ENCODE measurements at places on chromosomes 4 and X.

GRCh38 chrX:79366873-79367749, at the start of gene ITM2A:
Gene ITM2A (minus strand): TSS chrX:79367334. CDS start chrX:79367215, 119 bp downstream.
- DNase-seq: no peak

- DNase-seq: no peak
Measured at GRCh38 chr4:85228264-85228663, 246.7 kb upstream of the ARHGAP24 start.

- DNase-seq: no peak
Measured at GRCh38 chr4:32249040-32249439, 1528.9 kb downstream of the PCDH7 start.

DNA sequence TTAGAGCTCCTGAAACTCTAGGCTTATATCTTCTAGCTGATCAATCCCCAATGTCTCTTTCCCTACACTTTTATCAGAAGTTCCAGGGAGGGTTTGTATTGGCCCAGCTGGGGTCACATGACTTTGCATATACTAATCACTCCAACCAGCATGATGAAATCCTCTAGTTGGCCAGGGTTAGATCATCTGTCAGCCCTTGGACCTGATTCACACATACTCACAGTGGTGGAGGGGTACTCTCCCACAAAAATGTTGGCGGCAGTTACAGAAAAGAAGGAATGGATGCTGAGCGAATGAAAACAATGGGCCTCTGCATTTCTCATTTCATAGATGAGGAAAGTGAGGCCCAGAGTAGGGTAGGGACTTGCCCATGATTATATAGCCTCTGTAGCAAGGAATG, 151.1 kb downstream of the PJA1 start:
- DNase-seq: no peak

GRCh38 chr4:165621983-165622382, 243.2 kb downstream of the CPE start:
- no peak for DNase-seq

DNA sequence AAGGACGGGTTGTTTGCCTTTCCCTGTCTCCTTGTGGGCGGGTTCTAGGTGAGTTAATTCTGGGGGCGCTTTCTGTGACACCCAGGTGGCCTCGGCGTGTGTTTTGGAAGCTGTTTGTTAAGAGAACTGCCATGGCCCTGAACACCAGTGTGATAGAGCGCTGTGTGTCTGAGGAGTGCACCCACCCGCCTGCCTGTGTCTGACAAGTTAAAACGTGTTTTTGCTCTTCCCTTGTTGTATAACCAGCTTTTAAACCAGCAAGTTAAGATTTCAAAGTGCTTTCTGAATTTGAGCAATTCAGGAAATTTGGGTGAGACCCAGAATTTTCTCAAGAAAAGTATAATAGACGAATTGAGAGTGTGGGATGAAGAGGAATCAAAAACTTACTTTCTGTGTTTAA, 55.2 kb upstream of the HGFAC start:
- no peak for DNase-seq

- DNase-seq: no peak
Measured at GRCh38 chrX:40065296-40066046, 32.3 kb downstream of the BCOR start.

DNA sequence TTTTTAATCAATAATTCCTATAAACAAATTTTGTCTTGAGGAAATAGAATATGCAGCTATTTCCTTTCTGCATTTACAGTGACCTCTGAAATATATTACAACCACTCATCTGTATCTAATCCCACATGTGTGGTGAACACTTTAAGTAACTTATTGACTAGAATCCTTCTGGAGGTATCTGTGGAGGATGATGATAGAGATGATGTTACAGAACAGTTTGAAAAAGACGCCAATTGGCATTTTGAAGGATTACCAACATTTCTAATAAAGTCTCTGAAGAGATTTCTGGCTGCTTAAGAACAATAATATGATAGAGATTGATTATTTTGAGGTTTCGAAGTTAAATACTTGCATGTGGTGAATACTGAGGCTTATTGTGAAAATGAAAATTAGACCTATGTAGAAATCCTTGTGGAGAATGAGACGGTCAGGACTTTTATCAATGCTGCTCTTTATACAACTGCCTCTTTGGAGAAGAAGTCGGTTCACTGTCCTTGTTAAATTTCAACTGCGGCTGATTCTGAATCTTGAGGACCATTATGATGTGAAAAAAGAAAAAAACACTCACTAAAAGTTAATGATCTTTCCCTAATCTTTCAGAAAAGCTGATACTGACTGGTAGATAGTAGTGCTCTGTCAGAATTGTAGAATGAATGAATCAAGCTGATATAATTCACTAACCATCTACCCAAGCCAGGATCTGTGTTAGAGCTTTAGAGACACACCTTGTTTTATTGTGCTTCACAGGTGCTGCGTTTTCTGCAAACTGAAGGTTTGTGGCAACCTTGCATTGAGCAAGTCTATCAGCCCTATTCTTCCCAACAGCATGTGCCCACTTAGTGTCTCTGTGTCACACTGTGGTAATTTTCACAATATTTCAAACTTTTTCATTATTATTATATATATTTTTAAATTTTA, 204.7 kb downstream of the SPRY1 start:
- no peak for DNase-seq

GRCh38 chrX:133285341-133285740, 67.2 kb upstream of the TFDP3 start:
- DNase-seq: no peak

GRCh38 chr4:76716658-76717057, 181.3 kb downstream of the SOWAHB start:
- no peak for DNase-seq

DNA sequence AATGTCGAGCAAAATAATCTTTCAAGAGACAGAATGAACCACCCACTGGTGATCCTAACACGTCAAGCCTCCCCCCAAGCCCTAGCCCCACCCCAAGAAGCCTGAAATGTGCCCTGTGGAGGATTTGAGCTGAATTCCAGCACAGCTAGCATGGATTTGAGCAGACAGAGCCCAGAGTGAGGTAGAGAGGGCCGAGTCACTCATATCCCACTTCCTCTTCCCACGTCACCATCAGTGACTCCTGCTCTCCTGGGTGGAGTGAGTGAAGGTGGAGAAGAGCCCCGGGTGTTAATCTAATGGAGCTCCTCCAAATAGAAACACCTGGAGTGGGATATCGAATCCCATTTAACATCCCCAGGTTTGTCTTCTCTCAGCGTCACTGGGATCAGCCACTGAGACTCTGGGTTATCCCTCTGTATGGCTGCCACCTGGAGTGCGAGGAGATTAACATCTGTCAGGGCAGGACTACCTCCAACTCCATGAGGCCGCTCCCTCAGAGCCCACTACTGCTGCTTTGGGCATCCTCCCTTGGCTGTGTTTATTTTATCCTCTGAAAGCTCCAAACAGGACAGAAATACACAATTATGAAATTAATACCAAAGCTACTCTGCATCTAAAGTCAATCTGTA, 136.6 kb downstream of the NWD2 start:
- no peak for DNase-seq

- DNase-seq: no peak
Measured at GRCh38 chr4:165761963-165762362, 111.1 kb upstream of the TLL1 start.

All from forelimb muscle (tissue), 1 donor.